SJSA1 (cell line): ENCODE measurements at places on chromosomes 16 and 17. TPM values are rescaled to one million over a fixed set of nuclear protein-coding genes. Genes with fewer than 3 reads are reported as not detected.

OR4D1 gene
- total RNA-seq, result 0.03 TPM in 1 of 2 replicates, not detected in the other

TBC1D3G gene
- total RNA-seq, result not detected in 2 replicates

PRDM7 gene
- total RNA-seq, result not detected in 2 replicates

CCDC40 gene
- 2.2 TPM in 1 of 2 replicates, not detected in the other for total RNA-seq

TMC5 gene
- total RNA-seq, result not detected in 2 replicates

CPHXL2 gene
- total RNA-seq, result not detected in 2 replicates

ZNF385C gene
- total RNA-seq, result not detected in 2 replicates

PDILT gene
- total RNA-seq, result not detected in 2 replicates

ASGR1 gene
- total RNA-seq, result 0.16 TPM in 1 of 2 replicates, not detected in the other

MGAT5B gene
- total RNA-seq, result 14.4 and 15.0 TPM in 2 replicates

NTN3 gene
- total RNA-seq, result 0.24 TPM in 1 of 2 replicates, not detected in the other

GUCY2D gene
- not detected in 2 replicates for total RNA-seq

CD300E gene
- not detected in 2 replicates for total RNA-seq

RFWD3 gene
- total RNA-seq, result 39.6 and 61.9 TPM in 2 replicates

HIGD1B gene
- not detected in 2 replicates for total RNA-seq

HAS3 gene
- total RNA-seq, result 0.58 and 1.4 TPM in 2 replicates

COASY gene
- total RNA-seq, result 10.2 and 15.4 TPM in 2 replicates

C16orf96 gene
- total RNA-seq, result not detected in 2 replicates

KRT15 gene
- total RNA-seq, result 1.6 and 3.9 TPM in 2 replicates

CFAP97D1 gene
- not detected in 2 replicates for total RNA-seq
